Pancreas (tissue), 10 donors: ENCODE measurements at places on chromosomes 5 and 9. TPM values are rescaled to one million over a fixed set of nuclear protein-coding genes. Genes with fewer than 3 reads are reported as not detected.

Gene GABRA6
- not detected for total RNA-seq

Gene SGTB
- 1.5 TPM for total RNA-seq

Gene LCNL1
- not detected for total RNA-seq

Gene IRX2
- 0.97 TPM for total RNA-seq

Gene SLC25A48
- 2.1 TPM for total RNA-seq

Gene TAF11L5
- total RNA-seq, result not detected

Gene FGF18
- total RNA-seq, result 0.28 TPM
